Stomach (tissue), 19 donors: ENCODE measurements at places on chromosomes 5 and 9. TPM values are rescaled to one million over a fixed set of nuclear protein-coding genes. Genes with fewer than 3 reads are reported as not detected.

TPPP gene
- polyA plus RNA-seq: 1.7 TPM

- no peak for DNase-seq
These were observed 7.6 kb upstream of the FAM163B start for GRCh38 chr9:133616643-133617405.

GLRA1 gene
- not detected for polyA plus RNA-seq

DNA sequence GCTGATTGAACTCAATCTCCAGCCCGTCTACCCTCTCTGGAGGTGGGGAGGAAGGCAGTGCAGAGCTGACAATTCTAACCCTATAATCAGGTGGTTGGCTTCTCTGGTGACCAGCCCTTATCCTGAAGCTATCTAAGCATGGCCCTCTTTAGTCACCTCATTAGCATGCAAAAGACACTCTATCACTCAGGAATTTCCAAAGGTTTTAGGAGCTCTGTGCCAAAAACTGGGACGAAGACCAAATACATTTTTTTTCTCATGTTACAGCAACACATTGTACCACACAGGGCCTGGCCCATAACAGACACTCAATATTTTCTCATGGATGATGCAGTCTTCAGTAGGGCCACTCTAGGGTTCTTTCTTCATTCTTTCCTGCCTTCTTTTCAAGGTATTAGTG lies 118.8 kb upstream of the VLDLR start:
- DNase-seq: no peak

- no peak for DNase-seq
These were observed 21.1 kb upstream of the MEIKIN start for GRCh38 chr5:131966551-131966950.

EQTN gene
- polyA plus RNA-seq: not detected

EGR1 gene
- polyA plus RNA-seq: 17.0 TPM

NPDC1 gene
- 186 TPM for polyA plus RNA-seq

GABRG2 gene
- polyA plus RNA-seq: not detected

PAEP gene
- polyA plus RNA-seq: not detected

DNA sequence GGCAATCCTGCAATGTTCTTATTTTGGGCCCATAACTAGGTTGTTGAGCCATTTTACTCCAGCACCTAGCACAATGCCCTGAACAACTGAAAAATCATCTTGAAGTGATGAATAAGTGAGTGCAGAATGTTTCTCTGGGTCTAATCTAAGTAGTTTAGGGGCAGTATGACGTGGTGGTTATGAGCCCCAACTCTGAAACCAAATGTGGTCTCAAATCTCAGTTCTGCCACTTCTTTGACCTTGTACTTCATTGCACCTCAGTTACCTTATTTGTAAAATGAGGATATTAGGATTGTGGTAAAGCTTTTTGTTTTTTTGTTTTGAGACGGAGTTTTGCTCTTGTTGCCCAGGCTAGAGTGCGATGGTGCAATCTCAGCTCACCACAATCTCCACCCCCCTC lies 80.9 kb upstream of the SNX2 start:
- no peak for DNase-seq

DNA sequence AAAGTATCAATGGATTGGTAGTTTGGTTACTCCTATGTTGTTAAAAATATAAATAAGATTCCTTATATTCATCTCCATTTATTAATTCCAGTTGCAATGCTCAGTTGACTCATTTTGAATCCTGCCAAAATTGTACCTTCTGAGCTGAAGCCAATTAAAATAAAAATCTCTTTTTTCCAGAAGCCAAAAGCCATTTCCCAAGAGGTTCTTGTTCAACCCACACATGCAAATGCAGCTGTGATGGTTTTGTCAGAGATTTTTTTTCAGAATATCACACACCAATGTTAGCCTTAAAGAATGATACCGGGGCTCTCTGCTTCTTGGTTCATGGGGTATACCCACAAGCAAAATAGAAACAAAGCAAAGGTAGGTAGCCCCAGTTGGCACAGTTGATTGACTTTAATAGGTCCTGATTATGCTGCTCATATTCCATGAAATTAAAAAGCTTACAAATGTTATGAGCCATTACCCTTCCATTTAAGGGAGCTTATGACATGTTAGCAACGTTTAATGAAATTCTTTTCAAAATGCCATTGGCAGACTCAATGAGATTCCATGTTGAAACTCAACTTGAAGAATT lies 208.0 kb downstream of the SGCD start:
- no peak for DNase-seq

GRCh38 chr9:132804576-132805295 lies 73.3 kb downstream of the AK8 start:
- DNase-seq: no peak

DNA sequence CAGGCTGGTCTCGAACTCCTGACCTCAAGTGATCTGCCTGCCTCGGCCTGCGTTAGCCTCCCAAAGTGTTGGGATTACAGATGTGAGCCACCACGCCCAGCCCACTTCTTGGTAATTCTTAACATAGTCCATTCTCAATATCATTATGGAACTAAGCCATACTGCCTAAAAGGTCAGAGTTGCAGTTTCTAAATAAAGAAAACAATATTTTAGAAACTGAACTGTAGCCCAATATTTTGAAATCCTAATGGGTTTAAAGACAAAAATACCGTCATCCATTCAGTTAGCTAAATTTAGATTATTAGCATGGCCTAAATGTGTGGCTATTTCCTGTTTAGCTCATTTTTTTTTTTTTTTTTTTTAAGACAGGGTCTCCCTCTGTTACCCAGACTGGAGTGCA lies 99.5 kb downstream of the USP20 start:
- no peak for DNase-seq

- peak; percentile 87 for DNase-seq
These were observed 337.4 kb upstream of the PUM3 start for GRCh38 chr9:3181049-3181953.

- DNase-seq: no peak
These were observed 14.8 kb downstream of the REEP5 start for GRCh38 chr5:112907166-112907631.

DNA sequence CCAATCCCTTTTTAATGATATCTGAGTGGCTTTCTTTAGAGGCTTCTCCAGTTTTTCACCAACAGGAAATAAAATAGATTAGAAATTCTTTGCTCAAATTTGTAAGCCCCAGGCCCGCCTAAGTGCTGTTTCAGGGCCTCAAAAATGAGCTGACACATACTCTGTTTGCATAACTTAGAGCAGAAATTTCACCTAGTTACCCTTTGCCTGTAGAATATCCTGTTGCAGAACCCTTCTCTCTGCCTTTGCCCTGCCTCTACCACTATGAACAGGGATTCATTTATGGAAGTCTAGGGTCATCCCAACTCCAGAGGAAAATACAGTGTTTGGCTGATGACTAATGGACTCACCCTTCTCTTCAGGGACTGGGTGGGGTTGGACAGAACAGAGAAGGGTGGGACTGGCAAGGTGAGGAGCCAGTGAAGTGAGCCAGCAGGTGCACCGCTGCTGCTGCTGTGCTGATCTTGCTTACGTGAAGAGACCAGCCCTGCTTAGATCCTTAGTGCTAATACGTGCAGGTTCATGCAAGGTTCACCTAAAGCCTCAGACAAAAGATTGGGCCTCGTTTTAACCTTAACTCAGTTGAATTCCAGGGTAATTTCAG lies 22.8 kb downstream of the OSTF1 start:
- DNase-seq: peak; percentile 74

CCNJL gene
- polyA plus RNA-seq: 4.5 TPM

DNA sequence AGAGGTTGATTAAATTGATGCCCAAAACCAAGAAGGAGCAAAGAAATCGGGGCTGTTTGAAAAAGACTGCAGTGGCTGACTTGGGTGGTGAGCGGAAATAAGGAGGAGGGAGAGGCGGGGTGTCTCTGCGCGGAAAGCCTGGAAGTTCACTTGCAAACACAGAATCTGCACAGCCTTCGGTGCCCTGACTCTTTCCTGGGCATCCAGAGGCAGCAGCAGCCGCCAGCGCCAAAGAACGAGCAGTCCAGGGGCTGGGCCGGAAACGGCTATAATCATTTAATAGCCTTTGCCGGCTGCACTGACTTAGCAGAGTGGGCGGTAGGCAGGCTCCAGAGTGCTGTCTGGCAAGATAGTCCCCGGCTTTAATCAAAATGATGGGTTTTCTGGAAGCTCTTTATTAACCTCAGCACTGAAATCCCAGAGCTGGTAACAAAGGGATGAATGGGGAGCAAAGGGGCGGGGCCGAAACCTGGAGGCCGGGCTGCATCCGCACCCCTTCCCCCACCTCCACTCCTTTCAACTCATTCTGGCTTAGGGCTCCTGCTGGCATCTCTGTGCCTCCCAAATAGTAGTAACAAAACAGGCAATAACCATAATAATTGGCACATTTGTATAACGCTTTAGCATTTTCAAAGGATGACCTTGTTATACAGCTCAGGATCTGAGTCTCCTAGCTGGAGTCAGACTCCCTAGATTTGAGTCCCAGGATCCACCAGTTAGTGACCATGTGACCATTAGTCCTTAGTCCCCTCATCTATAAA lies 35.7 kb downstream of the PCDHAC2 start:
- peak; percentile 27 for DNase-seq

ANXA2R gene
- 0.87 TPM for polyA plus RNA-seq

DNA sequence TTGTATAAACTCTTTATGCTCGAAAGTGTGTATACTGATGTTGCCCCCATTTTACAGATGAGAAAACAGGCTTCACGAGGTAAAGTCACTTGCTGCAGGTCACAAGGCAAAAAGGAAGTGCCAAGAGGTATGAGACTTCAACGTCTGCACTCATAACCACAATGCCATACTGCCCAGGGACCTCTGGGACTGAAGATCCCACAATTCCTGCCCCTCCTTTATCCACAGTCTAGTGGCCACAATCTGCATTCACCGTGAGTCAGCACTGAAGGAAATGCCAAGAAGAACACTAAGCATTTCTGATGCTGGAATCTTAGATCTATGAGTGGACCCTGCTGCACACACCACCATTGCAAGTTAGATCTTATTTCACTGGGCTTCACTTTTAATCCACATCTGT lies 37.3 kb downstream of the MED27 start:
- DNase-seq: no peak

LRRC19 gene
- not detected for polyA plus RNA-seq

DNA sequence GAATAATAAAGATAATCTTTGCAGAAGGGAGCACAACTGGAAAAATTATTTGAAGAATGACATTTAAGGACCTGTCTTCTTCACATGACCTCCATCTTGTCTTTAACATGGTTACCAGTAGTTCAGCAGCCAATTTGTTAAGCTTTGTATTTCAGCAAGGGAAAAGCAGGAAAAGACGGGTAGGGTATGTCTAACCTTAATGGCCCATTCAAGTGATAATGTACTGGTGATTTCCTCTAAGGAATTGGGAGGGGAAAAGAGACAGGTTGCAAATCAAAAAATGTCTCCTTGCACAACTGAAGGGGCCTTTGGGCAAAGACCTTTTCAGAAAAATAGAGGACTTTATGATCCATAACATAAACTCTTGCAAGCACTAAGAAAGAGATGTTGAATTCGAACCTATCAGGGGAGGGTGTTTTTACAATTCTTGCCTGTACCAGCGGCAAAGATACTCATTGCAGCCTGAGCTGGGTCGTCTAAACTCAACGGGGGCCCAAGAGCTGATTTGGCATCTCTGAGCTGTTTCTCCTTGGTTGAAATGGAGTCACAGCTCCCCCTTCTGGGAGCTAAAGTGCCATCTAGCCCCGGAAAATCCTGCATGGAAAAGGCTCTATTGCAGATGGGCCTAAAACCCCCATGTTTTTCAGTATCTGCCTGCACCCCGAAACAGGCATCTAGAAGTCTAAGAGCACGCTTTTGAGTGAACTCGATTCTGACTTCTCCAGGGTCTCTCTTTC lies 3.8 kb downstream of the BRINP1 start:
- DNase-seq: peak; percentile 59

- DNase-seq: no peak
These were observed 295.5 kb upstream of the EFNA5 start for GRCh38 chr5:107966201-107966600.

DNA sequence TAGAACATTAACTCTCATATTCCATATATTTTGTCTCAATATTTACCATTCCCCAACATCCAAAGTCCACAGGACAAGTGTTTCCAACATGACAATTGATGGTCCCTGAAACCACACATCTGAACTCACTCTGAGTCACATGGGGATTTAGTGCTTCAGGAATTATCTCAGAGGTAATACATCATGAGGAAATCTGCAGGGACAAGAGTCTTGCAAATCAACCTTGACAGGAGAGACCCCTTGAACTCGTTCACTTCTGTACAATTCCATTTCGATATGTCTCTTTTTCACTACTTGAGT lies 119.7 kb upstream of the ABCA1 start:
- DNase-seq: no peak

DNA sequence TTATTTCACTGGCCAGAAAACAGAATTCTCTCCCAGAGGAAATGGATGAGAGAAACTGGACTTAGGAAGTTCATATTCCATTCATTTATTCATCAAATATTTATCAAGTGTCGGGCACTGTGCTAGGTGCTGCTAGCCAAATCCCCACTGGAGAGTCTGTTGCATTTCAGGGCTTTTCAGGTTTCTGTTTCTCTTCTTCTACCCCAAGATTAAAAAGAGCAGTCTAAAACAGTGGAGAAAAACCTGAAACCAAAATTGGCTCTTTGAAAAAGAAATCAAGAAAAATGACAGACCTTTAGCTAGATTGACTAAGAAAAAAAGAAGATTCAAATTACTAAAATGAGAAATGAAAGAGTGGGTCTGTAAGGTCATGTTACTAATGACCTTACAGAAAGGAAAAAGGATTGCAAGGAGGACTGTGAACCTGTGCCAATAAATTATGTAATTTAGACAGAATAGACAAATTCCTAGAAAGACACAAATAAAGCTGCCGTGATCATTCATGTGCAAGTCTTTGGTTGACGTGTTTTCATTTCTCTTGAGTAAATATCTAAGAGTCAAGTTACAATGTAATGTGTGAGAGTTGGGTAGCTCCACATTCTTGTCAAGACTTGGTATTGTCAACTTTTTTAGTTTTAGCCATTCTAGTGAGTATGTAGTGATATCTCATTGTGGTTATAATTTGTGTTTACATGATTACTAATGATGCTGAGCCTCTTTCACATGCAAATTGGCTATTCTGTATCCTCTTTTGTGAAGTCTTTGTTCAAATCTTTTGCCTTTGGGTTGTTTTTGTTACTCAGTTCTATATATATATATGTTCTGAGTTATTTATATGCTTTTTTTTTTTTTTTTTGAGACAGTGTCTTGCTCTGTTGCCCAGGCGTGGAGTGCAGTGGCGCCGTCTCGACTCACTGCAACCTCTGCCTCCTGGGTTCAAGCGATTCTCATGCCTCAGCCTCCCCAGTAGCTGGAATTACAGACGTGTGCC lies 23.7 kb downstream of the SNX30 start:
- DNase-seq: no peak

DNA sequence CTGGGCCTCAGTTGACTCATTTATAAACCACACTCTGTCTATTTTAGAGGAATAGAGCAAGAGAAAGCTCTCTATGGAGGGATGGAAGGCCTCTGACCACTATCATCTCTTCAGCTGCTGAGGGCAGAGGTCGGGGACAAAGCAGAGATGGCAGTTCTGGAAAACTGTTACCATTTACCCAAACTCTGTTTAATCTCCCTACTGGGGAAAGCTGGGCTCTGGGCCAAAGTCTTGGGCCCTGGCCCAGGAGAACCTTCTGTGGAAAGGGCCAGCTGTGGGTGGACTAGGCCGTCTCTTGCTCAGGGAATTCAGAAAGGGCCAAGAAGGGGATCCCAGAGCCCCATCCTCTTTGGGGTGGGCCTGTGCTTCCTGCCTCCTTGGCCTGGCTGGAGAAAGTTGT lies 100.0 kb downstream of the PSD2 start:
- peak; percentile 49 for DNase-seq

RFX3 gene
- polyA plus RNA-seq: 0.81 TPM
